ENCODE measurements at places on chromosomes 5 and 9. TPM values are rescaled to one million over a fixed set of nuclear protein-coding genes. Genes with fewer than 3 reads are reported as not detected.
A peak's percentile ranks its signal among the peaks of the same experiment; 100 is the strongest.

DNA sequence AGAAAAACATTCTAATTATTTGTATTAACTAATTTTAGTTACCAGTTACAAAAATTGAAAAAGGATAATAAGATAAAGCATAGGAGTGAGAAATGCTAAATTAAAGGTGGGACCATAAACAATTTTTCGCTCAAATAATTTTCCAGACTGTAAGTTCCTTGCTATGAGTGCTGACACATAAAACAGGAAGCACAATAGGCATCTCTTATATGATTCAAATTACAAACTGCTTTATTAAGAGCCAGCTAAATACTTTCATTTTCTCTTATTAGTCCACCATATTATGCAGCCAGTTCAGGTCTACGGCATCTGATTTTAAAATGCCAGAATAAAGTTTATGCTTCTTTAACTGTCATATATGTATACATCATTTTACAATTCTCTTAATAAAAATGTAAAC lies 4.4 kb downstream of the RC3H2 start:
- no peaks in the 10 kb centered on the region for H3K27me3 ChIP-seq
- H3K4me3 ChIP-seq = no peak overlapping the region
- H3K4me1 ChIP-seq = peaks cover 55% of the 10 kb centered on the region

GRCh38 chr9:22452415-22453010 lies 5.9 kb downstream of the DMRTA1 start:
- H3K27ac ChIP-seq = no peak overlapping the region
- no peak overlapping the region for H3K4me3 ChIP-seq
- H3K36me3 ChIP-seq = no peaks in the 10 kb centered on the region
- H3K27me3 ChIP-seq = no peaks in the 10 kb centered on the region
- H3K4me1 ChIP-seq = no peaks in the 10 kb centered on the region
- DNase-seq = peak; percentile 45

- H3K4me1 ChIP-seq = no peaks in the 10 kb centered on the region
- no peak overlapping the region for H3K27ac ChIP-seq
- DNase-seq = no peak
- no peaks in the 10 kb centered on the region for H3K36me3 ChIP-seq
- H3K4me3 ChIP-seq = no peak overlapping the region
Measured at GRCh38 chr5:165834891-165835290, 2329.5 kb downstream of the MAT2B start.

DNA sequence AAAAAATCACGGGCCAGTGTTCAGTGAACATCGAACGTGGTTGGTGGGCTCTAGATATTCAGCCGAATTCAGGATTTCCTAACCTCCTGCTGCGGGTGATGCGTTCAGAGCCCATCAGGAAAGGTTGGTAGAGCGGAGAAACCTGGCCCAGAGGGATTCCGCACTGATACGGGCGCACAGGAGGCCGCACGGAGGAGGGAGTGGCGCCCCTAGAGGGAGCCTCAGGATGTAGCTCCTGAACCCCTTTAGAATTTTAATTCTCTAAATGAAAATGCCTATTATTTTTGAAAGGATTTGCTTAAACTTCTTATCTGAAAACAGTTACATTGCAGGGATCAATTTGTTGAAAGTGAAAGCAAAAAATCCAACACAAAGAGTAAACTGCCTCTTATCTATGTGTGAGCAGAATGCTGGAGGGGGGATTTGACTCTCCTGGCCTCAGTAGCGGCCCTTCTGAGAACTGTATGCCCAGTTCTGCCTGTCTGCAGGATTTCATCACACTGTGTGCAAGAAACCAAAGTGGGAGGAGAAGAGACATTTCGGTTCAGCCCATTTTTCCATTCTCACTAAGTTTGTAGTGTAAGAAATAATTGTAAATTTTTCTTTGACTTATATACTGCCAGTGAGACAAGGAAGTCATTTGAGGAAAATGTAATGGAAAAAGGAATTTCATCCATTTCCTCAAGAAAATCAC lies 75.9 kb downstream of the TENT4A start:
- DNase-seq = no peak
- H3K4me3 ChIP-seq = no peak overlapping the region
- H3K4me1 ChIP-seq = no peaks in the 10 kb centered on the region
- no peaks in the 10 kb centered on the region for H3K27me3 ChIP-seq
- H3K36me3 ChIP-seq = no peaks in the 10 kb centered on the region

GLRA1 gene
- total RNA-seq = not detected

PLAC8L1 gene
- total RNA-seq = not detected
